Activated T-helper 1 cell treated with anti-CD3 and anti-CD28 coated beads, Interleukin-2, amount 50 U/mL, for 16 hours (primary cell): ENCODE measurements at places on chromosomes 3 and 15.

GRCh38 chr3:36401056-36401455 lies 20.8 kb downstream of the STAC start:
- no peak for DNase-seq

GRCh38 chr3:126414961-126415660 lies 20.4 kb downstream of the CFAP100 start:
- no peak for DNase-seq

DNA sequence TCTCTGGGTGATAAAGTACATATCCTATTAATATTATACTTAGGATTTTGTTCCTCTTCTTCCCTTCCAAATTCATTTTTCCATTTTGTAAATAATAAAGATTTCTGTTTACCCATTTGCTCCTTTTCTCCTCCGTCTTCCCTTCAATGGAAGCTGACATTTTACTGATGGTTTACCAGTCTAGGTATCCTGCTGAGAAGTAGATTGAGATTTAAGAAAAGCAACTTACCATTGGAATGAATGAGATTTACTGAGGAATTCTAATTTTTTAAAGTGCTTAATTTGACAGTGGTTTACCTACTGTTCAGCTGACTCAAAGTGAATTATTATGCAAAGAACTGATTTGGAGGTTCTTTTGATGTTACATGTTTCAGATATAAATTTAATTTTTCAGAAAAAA lies 2.4 kb downstream of the C15orf61 start:
- no peak for DNase-seq

- no peak for DNase-seq
Observed at GRCh38 chr3:13030684-13031083, 42.5 kb downstream of the IQSEC1 start.

GRCh38 chr15:89898614-89899294 lies 5.0 kb upstream of the AP3S2 start:
- DNase-seq, result no peak

GRCh38 chr15:92637626-92638025 lies 17.9 kb downstream of the FAM174B start:
- DNase-seq, result no peak

- DNase-seq, result no peak
Observed at GRCh38 chr3:171028779-171029232, 2.3 kb upstream of the SLC2A2 start.

GRCh38 chr15:37086521-37086920 lies 13.8 kb downstream of the MEIS2 start:
- no peak for DNase-seq
